ENCODE measurements at places on chromosomes 6 and 20. TPM values are rescaled to one million over a fixed set of nuclear protein-coding genes. Genes with fewer than 3 reads are reported as not detected.
A peak's percentile ranks its signal among the peaks of the same experiment; 100 is the strongest.

Gene RIPOR2
- 2.9 TPM for total RNA-seq

Gene OPN5
- not detected for total RNA-seq

GRCh38 chr20:36883977-36884535, 8.1 kb downstream of the TLDC2 start:
- peak overlapping the region; percentile 46 for H3K27ac ChIP-seq
- DNase-seq, result no peak
- H3K36me3 ChIP-seq, result no peaks in the 10 kb centered on the region
- no peak overlapping the region for H3K4me3 ChIP-seq

GRCh38 chr6:80214436-80215022, 108.1 kb downstream of the BCKDHB start:
- no peak for DNase-seq
- no peak overlapping the region for H3K4me3 ChIP-seq
- H3K27ac ChIP-seq, result no peak overlapping the region

DNA sequence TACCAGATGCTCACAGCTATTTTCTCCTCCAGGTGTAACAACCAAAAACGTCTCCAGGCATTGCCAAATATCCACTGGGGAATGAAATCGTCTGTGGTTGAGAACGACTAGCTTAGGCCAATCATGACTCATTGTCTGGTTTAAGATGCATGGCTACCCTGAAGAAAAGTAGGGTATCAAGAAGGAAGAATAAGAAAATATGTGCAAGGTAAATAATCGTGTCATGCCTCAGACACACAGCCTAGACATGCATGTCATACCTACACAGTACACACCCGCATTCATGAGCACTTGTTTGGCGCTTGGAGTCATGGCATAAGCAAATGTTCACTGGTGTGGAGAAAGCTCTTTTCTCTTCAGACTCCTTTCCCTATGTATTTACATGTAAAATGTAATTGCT, 745.7 kb downstream of the MAFB start:
- H3K36me3 ChIP-seq, result no peaks in the 10 kb centered on the region
- H3K4me3 ChIP-seq, result no peak overlapping the region
- H3K27me3 ChIP-seq, result peaks cover 3% of the 10 kb centered on the region
- no peaks in the 10 kb centered on the region for H3K4me1 ChIP-seq
- no peak for DNase-seq

DNA sequence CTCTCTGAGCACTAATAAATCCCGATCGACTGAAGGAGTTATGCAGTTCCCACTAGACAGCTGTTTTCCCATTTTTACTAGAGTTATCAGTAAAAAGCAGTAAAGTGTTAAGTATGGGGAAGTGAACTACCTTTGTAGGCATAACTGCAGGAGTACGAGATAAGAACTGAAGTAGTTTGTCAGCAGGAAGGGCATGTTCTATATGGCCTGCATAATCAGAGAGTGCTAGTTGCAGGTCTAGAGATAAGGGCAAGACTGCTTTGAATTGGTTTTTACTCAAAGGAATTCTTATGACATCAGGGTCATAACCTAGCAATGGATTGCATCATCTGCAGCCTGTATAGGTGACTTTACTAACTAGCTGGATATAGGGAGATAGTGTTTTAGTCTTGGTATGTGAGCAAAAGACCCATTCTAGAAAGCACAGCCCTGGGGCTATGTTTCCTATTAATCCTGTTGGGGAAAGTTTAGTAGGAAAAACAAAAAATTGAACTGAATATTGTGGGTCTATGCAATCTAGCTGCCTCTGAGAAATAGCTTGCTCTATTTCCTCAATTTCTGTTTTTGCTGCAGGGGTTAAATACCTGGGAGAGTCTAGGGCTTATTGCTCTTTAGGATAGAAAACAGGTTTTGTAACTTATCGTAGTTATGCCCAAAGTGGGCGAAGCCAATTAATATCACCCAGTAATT, 22.6 kb upstream of the CRISP1 start:
- H3K4me3 ChIP-seq, result no peak overlapping the region
- peaks cover 2% of the 10 kb centered on the region for H3K36me3 ChIP-seq
- DNase-seq, result no peak
- H3K27ac ChIP-seq, result no peak overlapping the region

DNA sequence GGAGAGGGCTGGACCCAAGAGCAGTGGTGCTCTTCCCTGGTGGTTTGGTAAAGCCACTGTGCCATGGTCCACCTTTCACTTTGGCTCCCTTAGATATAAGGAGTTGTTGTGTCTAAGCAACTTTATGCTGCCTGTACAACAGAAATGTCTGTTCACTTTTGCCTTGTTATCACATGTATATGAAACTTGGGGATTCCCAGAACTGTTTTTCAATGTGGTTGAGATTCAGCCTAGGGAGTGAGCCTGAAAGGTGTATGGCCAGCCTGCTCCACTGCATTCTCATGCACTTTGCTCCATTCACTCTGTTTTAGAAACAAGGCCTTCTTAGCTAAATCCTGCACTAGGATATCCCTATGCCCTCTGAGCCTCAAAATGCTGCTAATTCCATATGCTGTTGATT, 234.5 kb upstream of the THEMIS start:
- no peaks in the 10 kb centered on the region for H3K36me3 ChIP-seq
- peaks cover 26% of the 10 kb centered on the region for H3K4me1 ChIP-seq
- H3K27me3 ChIP-seq, result no peaks in the 10 kb centered on the region
- H3K27ac ChIP-seq, result no peak overlapping the region

- no peaks in the 10 kb centered on the region for H3K4me1 ChIP-seq
- no peak for DNase-seq
- no peak overlapping the region for H3K4me3 ChIP-seq
- no peaks in the 10 kb centered on the region for H3K36me3 ChIP-seq
These were observed 124.3 kb downstream of the MYLK4 start for GRCh38 chr6:2626401-2626800.

DNA sequence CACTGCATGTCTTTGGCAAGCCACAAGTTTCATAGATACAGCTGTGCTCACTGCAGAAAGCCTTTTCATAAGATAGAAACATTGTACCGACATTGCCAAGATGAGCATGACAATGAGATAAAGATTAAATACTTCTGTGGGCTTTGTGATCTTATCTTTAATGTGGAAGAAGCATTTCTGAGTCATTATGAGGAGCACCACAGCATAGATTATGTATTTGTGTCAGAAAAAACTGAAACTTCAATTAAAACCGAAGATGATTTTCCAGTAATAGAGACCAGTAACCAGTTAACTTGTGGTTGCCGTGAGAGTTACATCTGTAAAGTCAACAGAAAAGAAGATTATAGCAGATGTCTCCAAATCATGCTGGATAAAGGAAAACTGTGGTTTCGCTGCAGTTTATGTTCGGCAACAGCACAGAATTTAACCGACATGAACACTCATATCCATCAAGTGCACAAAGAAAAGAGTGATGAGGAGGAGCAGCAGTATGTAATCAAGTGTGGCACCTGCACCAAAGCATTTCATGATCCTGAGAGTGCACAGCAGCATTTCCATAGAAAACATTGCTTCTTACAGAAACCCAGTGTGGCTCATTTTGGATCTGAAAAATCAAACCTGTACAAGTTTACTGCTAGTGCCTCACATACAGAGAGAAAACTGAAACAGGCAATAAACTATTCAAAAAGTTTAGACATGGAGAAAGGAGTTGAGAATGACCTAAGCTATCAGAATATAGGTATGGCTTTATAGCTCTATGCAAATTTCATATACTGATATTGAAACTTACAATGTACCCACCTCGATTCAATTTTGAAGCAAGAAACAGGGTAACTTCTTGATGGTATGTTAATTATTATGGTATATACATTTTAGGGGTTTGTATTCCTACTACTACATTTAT, 23.9 kb upstream of the BAG2 start:
- no peak overlapping the region for H3K4me3 ChIP-seq
- peaks cover 19% of the 10 kb centered on the region for H3K36me3 ChIP-seq
- no peaks in the 10 kb centered on the region for H3K4me1 ChIP-seq
- H3K27ac ChIP-seq, result no peak overlapping the region
- DNase-seq, result no peak

Gene SLCO4A1
- 7.0 TPM for total RNA-seq

DNA sequence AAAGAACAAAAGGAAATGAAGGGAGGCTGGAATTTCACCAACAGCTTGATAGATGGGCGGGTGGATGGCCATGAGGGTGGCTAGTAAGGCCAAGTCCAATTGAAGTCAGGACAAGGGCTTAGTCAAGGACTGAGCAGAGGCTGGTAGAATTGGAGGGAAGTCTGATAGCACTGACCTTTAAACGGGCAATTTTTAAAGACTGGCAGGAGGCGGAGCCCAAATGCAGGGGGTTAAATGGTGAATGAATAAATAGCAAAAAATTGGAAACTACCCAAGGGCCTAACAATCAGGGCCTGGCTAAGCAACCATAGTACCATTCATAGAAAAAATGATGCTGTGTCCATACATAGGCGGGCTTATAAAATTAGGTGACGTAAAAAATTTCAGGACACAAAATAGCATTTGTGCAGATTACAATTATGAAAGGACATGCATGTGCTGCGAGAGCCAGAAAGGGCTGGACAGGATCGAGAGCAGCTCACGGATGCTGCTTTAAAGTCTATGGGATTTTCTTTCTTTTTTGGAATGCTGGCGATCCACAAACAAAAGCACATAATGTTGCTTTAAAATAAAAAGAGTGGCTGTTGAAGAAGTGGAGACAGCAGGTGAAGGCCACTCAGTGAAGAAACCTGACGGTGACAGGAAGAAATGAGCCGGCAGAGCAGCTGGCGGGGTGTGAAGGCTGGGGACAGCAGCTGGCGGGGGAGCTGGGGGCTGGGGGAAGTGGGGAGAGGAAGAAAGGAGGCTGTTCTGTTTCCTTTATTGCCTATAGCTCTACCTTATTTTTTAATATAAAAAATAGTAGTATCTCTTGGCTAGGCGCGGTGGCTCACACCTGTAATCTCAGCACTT, 42.8 kb upstream of the TAF8 start:
- no peak for DNase-seq
- no peak overlapping the region for H3K27ac ChIP-seq
- H3K36me3 ChIP-seq, result no peaks in the 10 kb centered on the region
- peaks cover 14% of the 10 kb centered on the region for H3K4me1 ChIP-seq
- no peak overlapping the region for H3K4me3 ChIP-seq
- no peaks in the 10 kb centered on the region for H3K27me3 ChIP-seq

Gene SAMD3
- total RNA-seq, result 0.73 TPM

DNA sequence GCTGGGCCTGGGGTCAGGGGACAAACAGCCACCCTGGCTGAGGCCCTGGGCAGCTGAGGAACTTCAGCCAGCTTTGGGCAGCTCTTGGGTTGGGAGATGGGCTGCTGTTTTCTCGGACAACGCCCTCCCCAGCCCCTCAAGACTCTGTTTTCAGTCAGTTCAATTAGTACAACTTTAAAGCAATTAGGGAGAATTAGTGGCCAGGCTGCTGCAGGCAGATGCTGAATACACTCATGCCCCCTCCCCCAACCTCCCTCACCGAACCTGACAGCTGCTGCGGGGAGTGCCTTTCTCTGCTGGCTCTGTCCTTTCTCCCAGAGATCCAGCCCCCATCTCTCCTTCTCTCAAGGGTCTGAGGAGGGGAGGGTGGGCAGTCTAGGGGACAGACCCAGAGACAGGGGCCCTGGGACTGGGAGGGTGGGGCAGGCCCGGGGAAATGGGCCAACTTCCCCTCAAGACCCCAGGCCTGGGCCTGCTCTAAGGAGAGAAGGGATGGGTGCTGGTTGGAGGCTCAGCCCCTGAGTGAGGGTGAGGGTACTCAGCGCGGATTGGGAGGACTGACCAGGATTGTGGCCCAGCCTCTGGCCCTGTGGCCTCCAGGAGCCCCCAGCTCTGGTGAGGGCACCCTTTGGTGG, 17.8 kb upstream of the MYT1 start:
- H3K27ac ChIP-seq, result no peak overlapping the region
- H3K36me3 ChIP-seq, result peaks cover 3% of the 10 kb centered on the region
- H3K4me3 ChIP-seq, result no peak overlapping the region
- peaks cover 2% of the 10 kb centered on the region for H3K27me3 ChIP-seq
- DNase-seq, result no peak
- peaks cover 21% of the 10 kb centered on the region for H3K4me1 ChIP-seq

DNA sequence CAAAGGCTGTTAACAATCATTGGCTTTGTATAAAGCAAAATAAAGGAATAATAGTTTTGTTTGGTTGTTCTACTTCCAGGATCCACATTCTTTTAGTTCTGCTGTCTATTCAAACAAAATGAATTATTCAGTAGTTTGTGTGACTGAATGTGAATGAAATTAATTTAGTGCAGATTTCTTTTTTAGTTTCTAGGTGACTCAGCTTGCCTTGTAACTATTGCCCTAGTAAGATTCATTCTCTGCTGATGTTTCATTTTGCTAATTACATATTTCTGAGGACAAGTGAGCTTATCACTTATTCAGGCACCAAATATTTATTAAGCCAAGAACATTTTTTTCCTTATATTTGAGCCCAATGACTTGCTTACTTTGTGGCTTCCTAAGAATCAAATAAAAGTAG, 46.5 kb upstream of the RIPOR2 start:
- H3K36me3 ChIP-seq, result peaks cover 1% of the 10 kb centered on the region
- peaks cover 36% of the 10 kb centered on the region for H3K4me1 ChIP-seq
- DNase-seq, result no peak
- H3K4me3 ChIP-seq, result no peak overlapping the region
- H3K27me3 ChIP-seq, result no peaks in the 10 kb centered on the region

GRCh38 chr6:123875784-123876183, 72.1 kb downstream of the NKAIN2 start:
- no peak overlapping the region for H3K27ac ChIP-seq
- H3K4me1 ChIP-seq, result no peaks in the 10 kb centered on the region
- H3K36me3 ChIP-seq, result no peaks in the 10 kb centered on the region
- no peaks in the 10 kb centered on the region for H3K27me3 ChIP-seq
- H3K4me3 ChIP-seq, result no peak overlapping the region

Gene SS18L1
- 30.0 TPM for total RNA-seq

DNA sequence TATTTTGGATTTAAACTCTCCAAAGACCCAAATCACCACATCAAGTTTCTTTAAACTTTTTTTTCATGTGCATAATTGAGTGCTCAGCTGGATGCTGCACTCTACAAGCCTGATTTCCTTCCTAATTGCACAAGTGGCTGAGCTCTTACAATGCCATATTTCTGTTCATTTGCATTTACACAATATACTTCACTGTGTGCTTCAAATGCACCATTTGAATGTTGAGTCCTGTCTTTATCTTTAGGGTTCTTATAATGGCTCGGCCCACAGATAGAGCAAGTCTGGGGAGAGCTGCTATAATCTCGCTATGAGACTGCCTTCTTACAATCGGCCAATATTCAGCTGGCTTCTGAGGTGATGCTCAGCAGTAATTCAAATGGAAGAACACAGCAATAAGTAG, 200.6 kb upstream of the MAP3K7 start:
- H3K27me3 ChIP-seq, result no peaks in the 10 kb centered on the region
- no peaks in the 10 kb centered on the region for H3K36me3 ChIP-seq
- DNase-seq, result no peak
- H3K4me3 ChIP-seq, result no peak overlapping the region
